ENCODE measurements at places on chromosomes 1 and 21. TPM values are rescaled to one million over a fixed set of nuclear protein-coding genes. Genes with fewer than 3 reads are reported as not detected.

The AMY1A gene
- total RNA-seq: not detected

The CYP2J2 gene
- total RNA-seq: 1.3 TPM

The C1orf116 gene
- total RNA-seq: not detected

The SERPINC1 gene
- not detected for total RNA-seq

The FAM131C gene
- total RNA-seq: 3.4 TPM

The NAXE gene
- total RNA-seq: 45.3 TPM

The KCNJ6 gene
- not detected for total RNA-seq

Measured in activated naive CD4-positive, alpha-beta T cell treated with anti-CD3 and anti-CD28 coated beads, Interleukin-2, amount 10 ng/mL, durations not matched to agents 5 hours and 36 hours (primary cell).